ENCODE measurements at places on chromosomes 3 and 15.

DNA sequence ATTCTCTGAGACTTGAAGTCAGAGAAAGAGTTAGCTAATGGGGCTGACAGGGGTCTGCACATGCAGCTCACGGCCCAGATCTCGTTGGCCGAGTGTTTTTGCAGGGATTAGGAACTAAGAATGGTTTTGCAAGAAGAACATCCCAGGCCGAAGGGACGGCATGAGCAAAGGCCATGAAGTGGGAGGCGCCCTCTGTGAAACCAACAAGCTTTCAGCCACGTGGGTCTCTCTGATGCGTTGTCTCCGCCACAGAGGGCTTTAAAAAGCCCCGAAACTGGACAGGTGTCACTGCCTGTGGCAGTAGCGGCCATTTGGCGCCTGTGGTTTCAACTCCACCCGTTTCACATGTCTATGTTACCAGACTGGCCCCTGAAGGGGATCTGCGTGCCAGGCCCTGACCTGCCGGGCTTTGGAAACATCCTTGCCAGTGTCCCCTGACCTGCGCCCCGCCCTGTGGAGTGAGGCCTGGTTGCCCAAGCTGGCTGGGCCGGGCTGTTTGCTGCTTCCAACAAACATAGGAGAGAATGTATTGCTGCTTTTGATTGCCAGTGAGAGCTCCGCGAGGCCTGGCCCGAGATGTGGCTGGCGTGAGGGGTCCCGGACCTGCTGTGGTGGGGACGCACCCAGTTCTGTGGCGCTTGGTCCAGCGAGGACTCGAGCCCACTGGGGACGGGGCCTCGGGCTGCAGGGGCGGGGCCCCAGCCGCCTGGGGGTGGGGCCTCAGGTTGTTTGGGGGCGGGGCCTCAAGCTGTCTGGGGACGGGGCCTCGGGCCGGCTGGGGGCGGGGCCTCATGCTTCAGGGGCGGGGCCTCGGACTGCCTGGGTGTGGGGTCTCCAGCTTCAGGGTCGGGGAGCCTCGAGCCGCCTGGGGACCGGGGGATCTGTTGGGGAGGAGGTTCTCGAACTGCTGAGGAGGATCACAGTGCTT is 30.4 kb downstream of the GOLGA6L2 start:
- DNase-seq = no peak

DNA sequence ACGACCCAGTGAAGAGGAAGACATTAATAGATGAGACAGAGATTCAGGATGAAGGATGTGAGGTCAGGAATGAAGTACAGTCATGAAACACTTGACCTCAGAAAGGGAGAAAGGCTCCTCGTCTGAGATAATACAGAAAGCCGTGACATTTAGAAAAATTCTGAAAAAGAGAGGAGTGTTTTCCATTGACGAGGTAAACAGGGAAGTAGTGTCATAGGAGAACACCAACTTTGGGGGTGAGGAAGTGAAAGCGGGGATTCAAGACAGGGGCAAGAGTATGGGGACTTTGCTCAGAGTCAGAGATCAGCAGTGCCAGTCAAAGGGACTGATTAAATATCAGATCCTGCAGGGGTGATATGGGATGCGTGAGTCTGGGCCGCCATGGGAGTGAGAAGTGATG is 160.9 kb downstream of the PLCL2 start:
- DNase-seq = no peak

- DNase-seq = no peak
Observed at GRCh38 chr3:103169289-103169688, 734.5 kb downstream of the ZPLD1 start.

DNA sequence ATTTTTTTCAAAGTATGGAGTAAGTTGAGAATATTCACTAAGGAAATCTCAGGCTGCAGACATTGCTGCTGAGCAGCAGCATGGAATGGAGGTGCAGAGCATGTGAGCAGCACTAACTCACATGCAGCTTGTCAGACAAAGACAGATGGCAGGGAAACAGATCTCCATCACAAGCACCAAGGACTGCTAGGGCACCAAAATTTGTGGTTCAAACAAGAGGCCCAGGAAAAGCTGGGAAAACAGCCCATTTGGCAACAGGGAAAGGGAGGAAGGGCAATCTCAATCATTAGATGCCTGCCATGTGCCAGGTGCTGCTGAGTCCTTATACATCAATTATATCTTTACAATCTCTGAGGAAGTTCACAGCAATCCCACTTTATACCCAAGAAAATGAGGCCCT is 47.2 kb upstream of the EIF1B start:
- no peak for DNase-seq

DNA sequence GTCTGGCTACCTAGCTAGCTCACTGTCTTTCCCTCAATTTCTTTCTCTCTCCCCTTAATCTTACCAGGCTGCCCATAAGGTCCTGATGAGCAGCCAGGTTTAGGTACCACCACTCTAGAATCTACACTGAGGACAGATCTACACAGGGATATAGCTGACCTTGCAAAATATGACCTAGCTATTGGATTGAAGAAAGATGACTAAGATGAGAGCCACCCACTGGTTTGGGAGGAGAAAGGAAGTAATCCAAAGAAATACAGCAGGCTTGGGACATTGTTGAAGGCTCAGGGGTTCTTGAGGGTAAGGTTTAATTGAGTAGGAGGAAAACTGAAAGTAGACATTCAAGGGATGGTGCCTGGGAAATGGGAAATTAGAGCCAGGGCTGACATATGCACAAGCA is 142.0 kb upstream of the TMC3 start:
- DNase-seq = no peak

DNA sequence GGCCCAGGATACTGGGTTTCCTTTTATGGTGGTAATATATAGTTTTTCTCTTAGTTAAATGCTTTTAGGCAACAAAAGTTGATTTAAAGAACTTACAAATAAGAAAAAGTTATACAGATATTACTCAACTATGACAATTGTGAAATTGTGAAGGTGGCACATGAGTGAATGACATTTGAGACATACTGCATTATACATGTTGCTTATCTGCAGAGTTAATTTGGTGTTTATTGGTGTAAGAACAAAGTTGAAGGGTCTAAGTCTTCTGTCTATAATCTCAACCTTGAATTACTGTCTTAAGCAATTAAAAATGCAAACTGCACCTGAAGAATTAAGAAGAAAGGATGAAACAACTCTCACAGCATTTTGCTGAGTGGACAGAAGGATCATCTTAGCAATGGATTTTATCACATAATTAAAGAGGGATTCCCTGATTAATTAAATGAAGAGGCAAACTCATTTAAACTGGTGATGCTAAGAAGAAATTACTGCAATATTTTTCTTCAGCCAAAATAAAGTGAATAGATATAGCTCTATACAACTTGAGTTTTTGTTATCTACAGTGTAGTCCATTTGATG is 298.9 kb upstream of the TGFBR2 start:
- DNase-seq = no peak

DNA sequence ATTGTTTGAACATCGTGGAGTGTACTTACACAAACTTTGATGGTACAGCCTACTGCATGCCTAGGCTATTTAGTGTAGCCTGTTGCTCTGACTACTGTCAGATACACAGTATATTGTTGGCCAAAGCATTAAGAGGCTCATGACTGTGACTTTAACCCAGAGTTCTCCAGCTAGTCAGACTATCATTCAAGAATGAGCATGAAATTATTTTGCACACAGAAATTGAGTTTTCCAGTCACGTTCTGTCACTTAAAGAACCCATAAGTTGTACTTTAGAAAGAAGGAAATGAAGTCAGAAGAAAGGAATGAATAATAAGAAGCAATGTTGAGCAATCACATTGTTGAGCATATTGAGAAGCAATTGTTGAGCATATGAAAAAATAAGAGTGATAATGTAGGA is 37.6 kb upstream of the SLC22A13 start:
- no peak for DNase-seq

DNA sequence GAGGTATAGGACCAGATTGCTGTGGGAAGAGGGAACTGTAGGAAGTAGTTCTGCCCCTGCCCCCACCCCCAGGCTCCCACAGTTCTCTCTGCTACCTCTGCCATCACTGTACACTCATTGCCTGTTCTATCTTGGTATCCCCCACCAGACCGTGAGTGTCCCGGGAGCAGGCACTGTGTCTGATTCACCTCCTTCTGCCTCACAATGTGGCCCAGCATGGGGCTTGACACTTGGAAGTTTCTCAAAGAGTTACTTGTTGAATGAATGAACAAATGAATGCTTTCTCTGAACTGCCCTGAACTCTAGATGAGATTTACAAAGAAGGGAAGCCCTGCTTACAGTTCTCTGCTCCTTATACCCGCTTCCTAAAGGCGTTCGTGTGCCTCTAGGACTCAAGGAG is 27.1 kb upstream of the PIK3CB start:
- no peak for DNase-seq

- DNase-seq = no peak
Observed at GRCh38 chr15:51580385-51580784, 42.2 kb downstream of the DMXL2 start.

DNA sequence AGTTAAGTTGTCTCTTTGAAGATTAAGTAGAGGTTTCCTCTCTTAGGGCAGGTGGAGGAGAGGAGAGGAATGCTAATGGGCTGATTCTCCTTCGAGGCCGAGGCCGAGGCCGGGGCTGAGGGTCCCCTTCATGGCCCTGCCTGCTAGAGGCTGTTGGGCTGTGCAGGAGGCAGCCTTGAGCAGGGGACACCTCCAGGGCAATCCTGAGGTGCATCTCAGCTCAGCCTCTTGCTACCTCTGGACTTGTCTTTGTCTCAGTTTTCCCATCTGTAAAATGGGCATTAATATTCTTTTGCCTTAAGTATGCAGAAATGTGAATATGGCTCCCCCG is 97.7 kb upstream of the PRR20G start:
- no peak for DNase-seq

- DNase-seq = no peak
Observed at GRCh38 chr3:48652923-48653715, 9.6 kb downstream of the CELSR3 start.

DNA sequence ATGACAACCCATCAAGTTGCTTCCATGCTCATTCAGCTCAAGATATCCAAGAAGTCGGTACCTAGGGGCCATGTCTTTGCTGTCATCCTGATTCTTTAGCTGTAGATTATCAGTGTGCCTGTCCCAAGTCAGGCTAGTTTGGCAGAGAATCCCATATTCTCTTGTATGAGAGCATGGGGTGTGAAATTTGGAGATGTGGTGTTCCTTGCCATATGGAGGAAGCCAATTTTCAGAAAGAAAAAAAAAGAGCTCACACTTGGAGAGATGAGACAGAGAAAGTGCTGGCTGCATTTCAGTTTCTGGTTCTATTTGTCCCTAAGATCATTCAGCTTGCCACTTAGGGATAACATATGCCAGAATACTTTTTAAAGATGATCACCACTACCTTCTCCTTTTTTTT is 52.3 kb upstream of the SLC4A7 start:
- no peak for DNase-seq

- DNase-seq = no peak
Observed at GRCh38 chr3:17508180-17508752, 234.2 kb downstream of the TBC1D5 start.

DNA sequence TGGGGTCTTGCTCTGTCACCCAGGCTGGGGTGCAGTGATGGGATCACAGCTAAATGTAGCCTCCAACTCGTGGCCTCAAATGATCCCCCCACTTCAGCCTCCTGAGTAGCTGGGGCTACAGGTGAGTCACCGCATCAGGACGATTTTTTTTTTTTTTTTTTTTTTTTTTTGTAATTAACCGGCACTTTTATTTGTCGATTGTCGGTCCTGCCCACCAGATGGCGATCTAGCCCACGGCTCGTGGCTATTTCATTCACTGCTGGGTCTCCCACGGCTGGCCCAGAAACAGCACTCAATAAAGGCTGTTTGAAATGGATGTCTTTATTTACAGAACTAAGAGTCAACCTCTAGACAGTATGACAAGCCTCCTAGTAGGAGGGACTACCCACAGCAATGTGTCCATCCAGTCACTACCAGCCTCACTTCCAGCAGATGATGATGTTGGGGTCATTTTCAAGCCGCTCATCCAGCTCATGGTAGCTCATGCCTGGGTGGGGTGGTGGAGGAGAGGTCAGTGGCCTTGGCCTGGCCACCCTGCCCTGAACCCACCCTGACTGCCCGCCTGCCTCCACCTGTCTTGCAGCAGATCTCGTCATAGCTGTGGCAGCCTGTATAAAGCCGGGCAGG is 1.8 kb upstream of the ZMYND10 start:
- peak; percentile 93 for DNase-seq

DNA sequence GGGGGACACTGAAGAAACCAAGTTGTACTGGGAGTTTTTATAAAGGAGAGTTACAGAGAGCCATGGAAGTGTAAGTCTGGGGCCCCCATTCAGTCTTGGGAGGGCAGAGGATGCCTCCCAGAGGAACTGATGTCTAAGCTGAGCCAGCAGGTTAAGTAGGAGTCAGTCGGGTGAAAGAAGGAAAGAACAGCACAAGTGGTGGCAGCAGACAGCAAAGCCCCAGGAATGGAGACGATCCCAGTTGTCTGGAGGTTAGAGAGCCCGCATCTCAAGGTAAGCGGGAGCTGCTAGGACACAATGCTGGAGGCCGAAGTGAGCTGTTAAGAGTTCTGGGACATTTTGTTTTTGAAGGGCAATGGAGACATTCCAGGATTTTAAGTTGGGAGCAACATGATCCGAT is 88.8 kb downstream of the TAMM41 start:
- no peak for DNase-seq

- DNase-seq = no peak
Observed at GRCh38 chr3:117630469-117630868, 920.9 kb downstream of the TUSC7 start.

GRCh38 chr3:36219398-36219797 is 160.9 kb upstream of the STAC start:
- DNase-seq = no peak

DNA sequence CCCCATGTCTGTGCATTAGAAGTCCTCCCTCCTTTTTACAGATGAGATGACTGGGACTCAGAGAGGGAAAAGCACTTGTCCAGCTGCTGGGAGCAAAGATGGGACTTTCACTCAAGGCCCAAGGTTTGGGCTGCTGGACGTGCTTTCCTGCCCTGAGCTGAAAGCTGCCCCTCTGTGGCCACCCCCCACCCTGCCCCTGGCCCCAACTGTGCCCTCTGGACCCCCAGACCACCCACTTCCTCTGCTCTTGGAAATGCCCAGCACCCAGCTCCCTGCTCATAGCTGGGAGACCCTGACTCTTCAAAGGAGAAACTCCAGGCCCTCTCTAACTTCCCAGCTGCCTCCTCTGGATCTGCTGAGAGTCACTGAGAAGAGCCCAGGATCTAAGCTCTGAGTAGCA is 20.7 kb downstream of the GRIP2 start:
- no peak for DNase-seq

- no peak for DNase-seq
Observed at GRCh38 chr3:185714085-185714484, 110.8 kb downstream of the IGF2BP2 start.

DNA sequence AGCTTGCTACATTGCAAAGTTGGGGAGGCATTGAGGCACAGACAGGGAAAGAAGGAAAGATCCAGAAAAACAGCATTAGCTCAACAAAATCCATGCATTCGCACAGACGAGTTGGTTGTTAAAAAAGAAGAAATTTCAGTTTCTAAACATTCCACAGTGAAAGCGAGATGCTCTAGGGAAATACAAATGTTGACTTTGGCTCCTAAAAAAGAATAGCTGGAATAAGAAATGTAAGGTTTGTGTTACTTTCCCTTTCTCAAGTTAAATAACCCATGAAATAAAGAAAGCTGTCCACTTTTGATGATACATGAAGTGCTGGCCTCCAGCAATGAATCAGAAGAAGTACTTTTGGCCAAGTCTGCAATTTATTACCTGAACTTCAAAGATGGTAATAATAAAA is 465.1 kb downstream of the ERC2 start:
- DNase-seq = no peak

Measured in hematopoietic multipotent progenitor cell (in vitro differentiated cells).